Hypothalamus (tissue), 51 donors: ENCODE measurements at places on chromosomes 3 and 15.

DNA sequence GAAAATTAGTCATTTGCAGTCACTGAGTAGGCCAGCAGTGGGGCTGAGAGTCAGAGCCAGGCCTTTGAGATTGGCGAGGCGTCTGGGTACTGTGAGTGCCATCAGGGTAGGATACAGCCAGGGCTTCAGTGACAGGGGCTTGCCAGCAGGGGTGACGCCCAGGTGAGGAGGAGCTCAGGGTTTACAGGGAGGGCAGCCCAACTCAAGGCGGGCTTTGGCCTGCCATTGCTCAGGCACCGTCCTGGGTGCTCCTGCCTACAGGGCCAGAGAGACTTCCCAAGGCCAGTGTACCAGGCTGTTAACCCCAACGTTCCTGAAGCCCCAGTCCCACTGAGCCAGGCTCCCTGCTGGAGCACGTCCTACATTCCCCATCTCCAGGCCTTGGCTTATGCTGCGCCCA, 152.0 kb downstream of the FBLN2 start:
- no peak for DNase-seq

DNA sequence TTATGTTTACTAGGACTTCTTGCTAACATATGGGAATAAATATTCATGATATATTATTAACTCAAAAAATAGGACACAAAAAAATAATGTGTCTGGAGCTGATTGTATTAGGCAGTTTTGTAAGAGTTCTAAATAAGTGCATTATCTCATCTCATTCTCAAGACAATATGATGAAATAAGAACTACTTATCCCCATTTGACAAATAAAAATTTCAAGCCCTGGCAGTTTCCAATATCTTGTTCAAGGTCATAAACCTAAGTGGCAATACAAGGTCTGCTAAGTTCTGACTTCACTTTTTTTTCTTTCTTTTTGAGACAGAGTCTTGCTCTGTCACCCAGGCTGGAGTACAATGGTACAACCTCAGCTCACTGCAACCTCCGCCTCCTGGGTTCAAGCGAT, 18.3 kb downstream of the RPN1 start:
- DNase-seq = no peak

GRCh38 chr3:177615015-177615414, 417.7 kb upstream of the TBL1XR1 start:
- DNase-seq = peak; percentile 36

DNA sequence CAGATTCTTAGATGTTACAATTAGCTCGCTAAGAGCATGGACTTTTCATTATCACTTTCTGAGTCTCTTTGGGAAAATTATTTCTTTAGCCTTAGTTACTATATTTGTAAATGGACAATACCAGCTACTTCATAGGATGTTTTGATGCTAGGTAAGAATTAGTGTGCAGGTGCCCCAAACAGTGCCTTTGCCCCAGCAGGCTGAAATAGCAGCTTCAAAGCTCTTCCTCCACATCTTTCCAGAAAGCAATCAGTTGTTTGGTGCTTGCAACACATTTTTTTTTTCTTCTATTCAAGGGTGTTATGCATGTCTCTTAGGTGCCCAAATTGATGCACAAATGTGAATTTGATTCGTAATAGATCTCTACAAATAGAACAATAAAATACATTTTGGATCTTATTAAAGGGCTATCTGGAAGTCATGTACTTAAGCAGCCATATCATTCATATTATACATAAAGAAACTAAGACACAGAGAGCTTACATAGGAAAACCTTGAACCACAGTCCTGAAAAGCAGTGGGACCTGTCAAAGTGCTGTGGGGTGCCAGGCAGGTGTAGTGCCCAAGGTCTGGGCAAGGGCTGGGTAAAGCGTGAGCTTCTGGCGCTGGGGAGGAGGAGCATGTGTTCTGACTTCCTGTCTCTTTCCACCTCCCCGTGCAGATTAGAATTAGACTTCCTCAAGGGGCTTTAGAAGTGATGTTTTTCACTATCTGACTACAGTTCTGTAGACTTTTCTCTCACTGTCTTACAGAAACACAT, 62.9 kb downstream of the FNDC3B start:
- DNase-seq = no peak

DNA sequence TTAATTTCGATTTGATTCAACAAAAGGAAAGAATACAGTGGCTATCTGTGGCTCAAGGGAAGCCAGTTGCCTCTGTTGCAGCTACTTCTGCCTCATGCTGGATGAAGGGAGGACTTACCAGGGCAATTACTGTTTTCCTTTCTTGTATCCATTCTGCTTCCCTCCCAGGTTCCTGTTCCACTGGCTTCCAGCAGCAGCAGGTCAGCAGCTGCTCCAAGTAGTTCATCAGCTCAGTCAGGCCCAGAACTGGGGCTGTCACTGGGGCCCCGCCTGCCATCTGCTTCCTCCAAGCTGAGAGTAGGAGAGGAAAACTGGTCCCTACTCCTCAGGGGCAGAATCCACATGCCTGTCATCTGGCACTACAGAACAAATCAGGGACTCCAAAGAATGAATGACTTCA, 48.6 kb upstream of the ULK4 start:
- no peak for DNase-seq

DNA sequence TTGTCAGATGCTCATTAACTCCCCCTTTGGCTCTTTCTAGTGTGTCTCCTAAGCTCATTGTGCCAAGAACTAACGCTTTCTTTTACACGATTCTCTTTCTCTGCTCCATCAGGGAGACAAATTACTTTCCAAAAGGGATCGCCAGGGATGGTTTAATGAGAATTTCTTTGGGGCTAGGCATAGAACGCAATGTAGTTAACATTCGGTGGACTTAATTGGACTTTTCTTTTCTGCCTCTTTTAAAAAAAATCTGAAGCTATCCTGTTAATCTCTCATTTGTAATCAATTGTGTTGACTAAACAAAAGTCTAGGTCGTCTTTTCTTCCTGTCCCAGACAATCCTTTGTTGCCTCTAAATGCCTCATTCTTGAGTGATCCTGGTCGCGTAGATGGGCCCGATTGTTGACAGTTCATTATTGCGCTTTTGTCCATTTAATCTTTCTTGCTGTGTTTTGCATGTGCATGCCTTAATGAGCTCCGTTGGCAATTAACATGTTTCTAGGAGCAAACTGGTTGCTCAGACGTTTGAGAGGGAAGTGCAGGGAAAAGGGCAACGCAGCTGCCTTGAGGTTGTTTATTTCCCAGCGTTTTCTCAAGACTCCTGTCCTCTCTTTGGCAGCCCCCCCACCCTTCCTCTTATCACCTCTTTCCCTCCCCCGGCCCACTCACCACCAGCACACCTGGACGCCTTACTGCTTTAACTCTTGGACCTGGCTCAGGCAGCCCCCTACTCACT, 7.8 kb downstream of the FEZF2 start:
- no peak for DNase-seq

GRCh38 chr3:142894493-142894892, 5.6 kb upstream of the PCOLCE2 start:
- no peak for DNase-seq

DNA sequence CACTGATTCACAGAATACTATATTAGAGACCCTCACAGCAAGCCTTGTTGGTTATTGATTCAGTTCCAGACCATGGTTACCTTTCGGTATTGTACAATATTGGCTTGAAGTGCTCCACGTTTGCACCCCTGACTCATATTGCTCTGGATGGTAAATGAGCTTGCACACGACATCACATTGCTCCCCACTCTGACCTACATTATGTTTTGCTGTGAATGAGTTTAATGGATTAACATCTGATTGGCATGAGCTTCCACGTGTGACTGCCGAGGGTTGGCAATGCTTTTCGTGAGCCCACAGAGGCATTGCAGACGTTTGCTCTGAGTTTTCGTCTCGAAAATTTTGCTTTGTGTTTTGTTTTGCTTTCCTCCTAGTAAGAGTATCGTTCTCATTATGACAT, 225.8 kb upstream of the ICE2 start:
- no peak for DNase-seq

- DNase-seq = no peak
These were observed 125.3 kb downstream of the SUCNR1 start for GRCh38 chr3:151998744-151999143.

GRCh38 chr15:68985361-68985891, 29.1 kb upstream of the NOX5 start:
- no peak for DNase-seq

DNA sequence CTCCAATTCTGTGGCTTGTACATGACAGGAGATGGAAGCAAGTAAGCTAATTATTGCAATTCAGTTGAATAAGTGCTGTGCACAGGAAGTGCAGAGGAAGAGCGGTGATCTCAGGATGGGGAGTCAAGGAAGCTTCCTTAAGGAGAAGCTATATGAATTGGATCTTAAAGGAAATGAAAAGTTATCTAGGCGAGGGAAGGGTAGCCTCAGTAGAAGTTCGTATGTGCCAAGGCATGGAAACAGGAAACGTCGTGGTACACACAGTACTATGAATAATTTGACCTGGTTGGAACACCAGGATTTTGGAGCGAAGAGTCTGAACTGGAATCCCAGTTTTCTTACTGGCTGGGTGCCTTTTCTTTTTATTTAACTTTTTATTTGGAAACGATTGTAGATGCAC, 39.3 kb downstream of the ST6GAL1 start:
- DNase-seq = no peak

DNA sequence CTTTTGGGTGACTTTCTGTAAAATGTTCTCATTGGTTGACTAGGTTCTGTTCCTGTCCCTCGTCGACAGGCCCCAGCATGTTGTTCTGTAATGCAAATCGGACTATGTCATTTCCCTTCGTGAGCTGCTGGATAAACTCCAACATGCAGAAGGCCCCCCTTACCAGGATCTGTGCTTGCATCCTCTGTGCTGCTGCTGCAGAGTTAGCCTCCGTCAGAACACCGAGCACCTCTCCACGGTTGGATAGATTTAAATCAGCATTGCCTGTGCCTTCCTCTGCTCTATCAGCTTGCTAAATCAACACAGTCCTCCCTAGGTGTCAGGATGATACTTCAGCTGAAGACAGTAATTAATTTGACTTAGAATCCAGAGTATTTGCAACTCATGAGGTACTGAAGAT, 12.7 kb upstream of the MINDY4B start:
- no peak for DNase-seq

DNA sequence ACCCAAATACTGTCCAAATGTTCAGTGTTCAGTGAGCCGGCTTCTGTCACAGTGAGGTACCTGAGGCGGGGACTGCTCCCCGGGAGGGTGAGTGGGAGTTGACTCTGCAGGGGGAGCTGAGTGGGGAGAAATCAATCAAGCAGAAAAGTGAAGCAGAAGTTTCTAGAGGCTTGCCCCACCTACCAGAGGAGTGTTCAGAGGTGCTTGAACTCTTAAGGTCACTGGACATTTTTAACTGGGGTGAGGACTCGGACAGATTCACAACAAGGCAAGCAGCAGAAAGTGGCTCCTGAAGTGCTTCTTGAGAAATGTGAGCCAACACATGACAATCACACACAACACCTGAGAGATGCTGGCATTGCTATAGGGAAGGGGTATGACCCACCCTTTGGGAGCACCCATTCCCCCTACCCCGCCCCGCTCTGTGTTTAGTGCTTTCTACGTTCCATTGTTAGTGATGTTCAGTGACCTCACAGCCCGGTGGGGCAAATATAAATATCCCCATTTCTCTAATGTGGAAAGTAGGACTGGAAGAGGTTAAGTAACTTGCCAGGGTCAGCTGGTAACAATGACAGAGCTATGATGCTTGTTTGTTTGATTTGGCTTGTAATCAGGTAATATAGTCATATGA, 48.6 kb upstream of the AKAP13 start:
- DNase-seq = no peak

DNA sequence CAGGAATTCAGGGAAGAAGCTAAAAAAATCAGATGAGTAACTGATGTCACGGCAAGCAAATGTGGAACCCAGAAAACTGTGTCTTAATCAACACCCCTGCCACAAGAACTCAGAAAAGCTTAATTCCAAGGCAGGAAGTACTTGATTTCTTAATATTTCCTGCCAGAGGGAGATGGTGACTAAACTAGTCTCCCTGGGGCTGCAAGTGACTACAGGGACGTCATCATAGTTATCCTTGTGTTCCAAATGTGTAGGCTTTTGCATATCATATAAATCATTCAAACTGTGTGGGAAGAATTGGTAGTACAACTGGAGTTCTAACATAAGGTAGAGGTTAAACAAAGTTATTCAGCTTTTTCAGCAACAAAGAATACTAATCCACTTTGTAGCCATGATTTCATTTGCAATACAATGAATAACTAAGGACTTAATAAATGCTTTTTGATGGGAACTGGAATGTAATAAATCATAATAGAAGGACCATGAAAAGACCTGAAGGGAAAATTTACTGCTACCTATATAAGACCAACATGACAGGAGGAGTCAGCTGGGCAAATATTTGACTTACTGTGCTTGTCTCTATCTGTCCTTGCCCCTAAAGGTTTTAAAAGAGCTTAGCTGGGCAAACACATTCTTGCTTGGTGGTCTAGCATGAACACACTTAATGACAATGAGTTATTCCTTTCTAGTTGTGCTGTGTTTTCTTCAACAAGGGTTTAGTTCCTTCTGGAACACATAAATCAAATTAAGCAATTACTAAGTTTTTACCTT, 76.0 kb upstream of the NECTIN3 start:
- no peak for DNase-seq

DNA sequence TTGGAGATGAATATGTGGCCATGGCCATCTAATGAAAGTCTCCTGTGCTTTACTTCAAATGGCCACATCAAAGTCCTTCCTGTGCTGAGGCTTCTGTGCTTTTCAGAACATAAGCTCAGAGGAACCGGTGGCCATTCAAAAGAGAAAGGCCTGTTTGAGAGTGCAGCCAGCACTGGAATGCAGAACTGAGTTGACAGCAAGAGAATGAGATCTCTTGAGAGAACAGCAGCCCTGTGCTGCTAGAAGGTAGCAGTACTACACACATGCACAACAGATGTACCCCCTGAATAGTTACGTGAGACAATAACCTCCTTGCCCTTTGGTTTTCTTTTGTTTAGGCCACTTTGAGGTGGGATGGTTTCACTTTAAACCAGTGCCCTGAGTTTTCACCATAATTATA, 292.5 kb downstream of the PTPRG start:
- DNase-seq = no peak

GRCh38 chr3:169203631-169204550, 459.6 kb downstream of the MECOM start:
- DNase-seq = no peak

GRCh38 chr3:179991104-179991503, 45.6 kb downstream of the PEX5L start:
- DNase-seq = no peak

GRCh38 chr15:48472756-48473155, 141.5 kb downstream of the DUT start:
- DNase-seq = no peak

GRCh38 chr3:52851348-52851747, 16.5 kb upstream of the MUSTN1 start:
- DNase-seq = peak; percentile 27

GRCh38 chr3:79233431-79234060, 534.3 kb downstream of the ROBO1 start:
- no peak for DNase-seq
